ENCODE measurements at places on chromosomes 4 and X.

- DNase-seq, result no peak
Observed at GRCh38 chrX:126165721-126166461, at the start of gene DCAF12L2. DCAF12L2 (minus strand) TSS chrX:126166289; CDS start chrX:126165924, 365 bp downstream.

DNA sequence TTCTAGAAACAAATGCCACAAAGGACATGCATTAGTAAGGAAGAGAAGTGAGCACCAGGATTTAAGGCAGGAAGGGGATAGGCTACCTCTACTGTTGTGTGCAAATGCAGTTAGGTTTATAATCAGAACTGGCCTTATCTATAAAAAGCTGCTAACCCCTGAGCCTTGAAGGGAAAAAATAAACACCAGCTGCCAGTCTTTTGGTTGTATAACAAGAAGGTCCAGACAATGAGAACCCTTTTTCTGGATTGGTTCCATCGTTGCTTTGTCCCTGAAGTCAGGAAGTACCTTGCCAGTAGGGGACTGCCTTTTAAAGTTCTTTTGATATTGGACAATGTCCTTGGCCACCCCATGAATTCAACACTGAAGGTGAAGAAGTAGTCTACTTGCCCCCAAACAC lies 126.7 kb upstream of the OTUD4 start:
- no peak for DNase-seq

GRCh38 chr4:1826531-1827350 lies 29.2 kb downstream of the LETM1 start:
- DNase-seq, result no peak

DNA sequence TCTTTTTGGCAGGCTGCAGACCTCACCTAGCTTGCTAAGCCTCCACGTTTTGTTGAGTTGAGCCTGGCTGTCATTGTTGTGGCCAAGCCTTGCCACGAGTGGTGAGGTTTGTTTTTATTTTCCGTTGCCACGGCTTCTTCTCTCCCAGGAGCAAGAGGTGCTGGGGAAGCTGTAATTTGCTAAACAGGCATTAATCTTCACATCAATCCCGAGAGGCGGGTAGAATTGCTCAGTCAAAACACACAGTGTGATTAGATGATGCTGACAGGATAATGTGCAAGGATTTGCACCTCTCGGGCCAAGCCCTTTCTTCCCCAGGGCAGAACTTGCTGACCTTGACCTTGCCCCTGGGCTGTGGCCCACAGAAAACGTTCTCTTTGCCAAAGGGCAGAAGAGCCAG lies 72.2 kb upstream of the ATP6AP2 start:
- no peak for DNase-seq

- no peak for DNase-seq
Observed at GRCh38 chr4:2243681-2244380, 1.9 kb upstream of the HAUS3 start.

DNA sequence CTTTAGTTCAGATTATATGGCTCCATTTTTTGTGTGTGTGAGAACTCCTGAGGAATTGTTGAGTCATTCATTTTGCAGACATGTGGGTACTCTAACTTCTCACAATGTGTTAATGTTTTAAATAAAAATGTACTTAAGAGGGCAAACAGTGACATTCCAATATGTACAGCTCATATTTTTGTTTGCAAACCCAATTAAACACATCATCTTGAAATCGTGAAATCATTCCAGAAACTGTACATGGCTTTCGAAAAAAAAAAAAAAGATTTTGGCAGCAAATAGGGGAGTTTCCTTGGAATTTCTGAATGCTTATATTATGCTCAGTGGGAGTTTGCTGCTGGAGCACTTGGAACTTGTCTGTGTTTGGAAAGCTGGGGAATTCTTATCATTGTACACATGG lies 85.0 kb downstream of the HPGD start:
- peak; percentile 72 for DNase-seq

GRCh38 chr4:101019313-101019712 lies 328.0 kb downstream of the PPP3CA start:
- DNase-seq, result no peak

DNA sequence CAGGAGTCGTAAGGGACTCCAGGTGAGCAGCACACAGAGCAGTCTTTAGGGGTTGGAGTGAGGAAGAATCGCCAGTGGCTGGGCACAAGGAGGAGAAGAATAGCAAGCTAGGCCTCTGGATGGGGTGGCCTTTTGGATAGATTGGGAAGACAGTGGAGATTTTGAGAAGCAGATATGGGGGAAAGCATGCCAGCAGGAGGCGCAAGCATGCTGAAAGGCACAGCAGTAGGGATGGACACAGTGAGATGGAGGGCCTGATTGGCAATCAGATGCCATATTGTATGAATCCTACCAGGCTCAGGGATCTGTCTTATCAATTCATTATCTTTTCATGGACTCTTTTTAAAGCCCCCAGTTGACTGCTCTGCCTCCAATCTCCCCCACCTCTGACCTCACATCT lies 60.4 kb upstream of the MAGEA4 start:
- no peak for DNase-seq

- DNase-seq, result no peak
Observed at GRCh38 chr4:56374956-56375355, 12.3 kb downstream of the AASDH start.

DNA sequence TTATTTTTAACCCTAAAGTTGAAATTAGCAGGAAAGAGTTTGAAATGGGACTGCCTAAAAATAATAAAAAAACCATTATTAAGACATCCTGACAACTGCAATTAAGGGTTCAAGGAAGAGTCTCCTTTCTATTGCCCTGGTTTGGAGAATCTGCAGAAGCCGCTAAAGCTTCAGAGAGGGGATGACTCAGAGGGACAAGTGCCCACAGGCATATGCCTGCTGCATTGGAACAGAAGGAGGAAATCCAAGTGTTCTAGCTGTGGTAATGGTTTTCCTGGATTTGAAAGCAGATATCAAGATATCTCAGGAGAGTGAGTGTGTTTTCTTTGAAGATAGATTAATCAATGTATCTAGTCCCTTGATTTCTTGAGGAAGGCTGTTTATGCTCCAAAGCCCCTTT lies 235.1 kb upstream of the TAPT1 start:
- no peak for DNase-seq

DNA sequence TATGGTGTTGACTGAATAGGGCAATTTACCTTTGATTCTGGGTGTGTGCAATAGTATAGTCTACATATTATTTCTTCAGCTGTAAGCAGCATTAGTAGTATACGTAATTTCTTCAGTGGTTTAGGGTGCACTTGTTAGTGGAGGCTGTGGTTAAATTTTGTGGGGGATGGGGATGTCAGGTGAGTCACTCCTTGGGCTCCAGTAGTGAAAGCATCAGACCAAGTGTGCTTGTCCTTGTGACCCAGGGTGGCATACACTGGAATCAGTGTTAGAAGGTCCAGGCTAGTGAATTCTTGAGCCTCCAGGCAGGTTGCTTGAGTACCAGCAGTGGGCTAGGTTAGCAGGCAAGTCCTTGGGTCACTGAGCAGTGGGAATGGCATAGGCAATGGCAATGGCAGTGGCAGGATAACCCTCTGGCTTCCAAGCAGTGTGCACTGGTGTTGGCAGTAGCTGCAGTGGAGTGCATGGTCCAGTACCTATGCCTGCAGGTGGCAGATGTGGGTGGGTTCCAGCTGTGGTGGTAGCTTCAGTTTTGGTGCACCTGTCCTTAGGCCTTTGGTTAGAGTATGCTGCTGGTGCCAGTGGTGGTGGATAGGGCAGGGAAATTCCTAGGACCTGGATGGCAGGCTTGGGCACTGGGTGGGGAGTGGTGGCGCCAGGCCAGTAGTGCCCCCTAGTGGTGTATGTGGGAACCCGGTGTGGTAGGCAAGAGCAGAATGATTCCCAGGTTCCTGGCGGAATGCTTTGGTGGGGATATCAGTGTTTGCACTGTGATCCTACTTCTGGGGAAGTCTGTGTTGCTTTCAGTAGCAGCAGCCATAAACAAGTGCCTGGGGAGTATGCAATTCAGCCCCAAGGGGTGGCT lies 531.0 kb downstream of the SMARCA1 start:
- no peak for DNase-seq

GRCh38 chrX:135112743-135113142 lies 7.6 kb downstream of the ETDB start:
- DNase-seq, result no peak

- DNase-seq, result no peak
Observed at GRCh38 chr4:2246384-2247127, 4.6 kb upstream of the HAUS3 start.

- DNase-seq, result peak; percentile 25
Observed at GRCh38 chrX:40651620-40652223, 4.4 kb upstream of the CXorf38 start.

DNA sequence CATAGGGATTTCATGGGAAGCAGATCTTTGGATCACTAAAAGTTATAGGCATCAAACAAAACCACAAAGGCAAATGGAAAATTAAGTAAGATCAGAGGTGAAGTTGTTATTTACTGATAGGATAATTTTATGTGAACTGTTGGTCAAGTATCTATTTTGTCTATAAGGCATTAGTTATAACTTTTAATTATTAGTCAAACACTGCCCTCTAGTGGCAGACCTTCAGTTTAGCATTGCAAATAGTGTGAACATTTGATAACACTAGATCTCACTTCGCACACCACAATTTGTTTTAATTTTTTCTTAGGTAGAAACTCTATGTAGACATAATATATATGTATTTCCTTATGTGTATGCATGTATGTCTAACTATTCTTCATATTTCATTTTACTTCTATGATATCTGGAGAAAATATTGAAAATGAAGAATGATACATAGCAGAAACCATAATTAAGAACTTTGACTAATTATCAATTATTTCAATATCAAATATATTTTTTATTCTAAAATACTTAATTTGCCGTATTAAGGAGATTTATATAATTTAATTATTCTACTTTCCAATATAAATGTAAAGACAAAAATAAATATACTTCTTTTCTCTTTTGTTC lies 214.5 kb upstream of the TACR3 start:
- peak; percentile 3 for DNase-seq

DNA sequence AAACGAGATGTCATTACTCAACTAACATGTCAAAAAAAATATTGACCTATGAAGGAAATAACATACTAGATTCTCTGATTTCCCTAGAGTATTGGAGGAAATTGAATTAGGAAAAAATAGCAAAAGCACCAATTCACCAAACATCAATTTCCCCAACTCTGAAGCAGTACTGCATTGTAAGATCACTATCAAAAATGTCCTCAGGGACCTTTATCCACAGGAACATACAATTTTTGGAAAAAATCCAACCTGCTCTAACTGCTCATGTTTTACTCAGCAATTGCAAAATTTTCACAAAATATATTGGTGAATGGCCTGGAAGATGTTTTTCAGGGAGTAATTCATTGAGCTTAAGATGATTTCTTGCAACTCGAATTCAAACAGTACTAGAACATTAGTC lies 239.0 kb upstream of the GIMD1 start:
- DNase-seq, result no peak

DNA sequence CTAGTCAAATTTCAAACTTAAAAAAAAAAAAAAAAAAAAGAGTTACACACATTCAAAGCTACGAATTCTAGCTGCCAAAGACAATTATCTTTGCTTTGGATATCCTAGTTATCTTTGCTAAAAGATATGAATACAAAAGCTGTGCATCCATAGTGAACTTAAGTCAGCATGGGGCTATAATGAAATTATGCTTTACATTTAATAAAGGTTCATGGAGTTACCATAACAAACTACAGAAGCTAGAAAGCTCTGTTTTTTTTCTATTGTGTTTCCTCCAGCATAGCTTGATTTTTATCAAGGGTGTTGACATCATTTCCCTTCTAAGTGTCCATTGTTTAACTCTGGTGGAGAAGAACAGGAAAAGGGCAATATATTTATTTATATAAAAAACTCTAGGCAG lies 234.1 kb downstream of the ANKRD50 start:
- DNase-seq, result no peak

- DNase-seq, result no peak
Observed at GRCh38 chr4:7270121-7270520, 77.8 kb downstream of the SORCS2 start.

DNA sequence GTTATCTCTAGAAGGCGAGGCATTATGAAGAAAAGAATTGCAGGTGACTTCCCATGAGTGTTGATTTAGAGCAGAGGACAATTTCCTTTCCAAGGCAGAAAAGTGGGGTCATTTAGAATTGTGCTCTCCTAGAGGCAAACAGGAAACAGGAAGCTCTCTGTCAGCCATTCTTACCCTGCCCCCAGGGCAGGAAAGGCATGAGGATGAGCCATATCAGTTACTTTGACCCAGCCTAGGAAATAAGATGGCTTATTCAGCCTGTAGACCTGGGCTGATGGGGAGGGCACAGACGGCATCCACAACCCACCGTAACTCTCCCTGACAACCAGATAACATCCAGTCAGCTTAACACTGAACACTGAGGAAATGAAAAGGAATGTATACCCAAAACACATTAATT lies 88.8 kb upstream of the KDR start:
- DNase-seq, result no peak

GRCh38 chrX:18294893-18295292 lies 59.6 kb downstream of the SCML2 start:
- DNase-seq, result no peak

DNA sequence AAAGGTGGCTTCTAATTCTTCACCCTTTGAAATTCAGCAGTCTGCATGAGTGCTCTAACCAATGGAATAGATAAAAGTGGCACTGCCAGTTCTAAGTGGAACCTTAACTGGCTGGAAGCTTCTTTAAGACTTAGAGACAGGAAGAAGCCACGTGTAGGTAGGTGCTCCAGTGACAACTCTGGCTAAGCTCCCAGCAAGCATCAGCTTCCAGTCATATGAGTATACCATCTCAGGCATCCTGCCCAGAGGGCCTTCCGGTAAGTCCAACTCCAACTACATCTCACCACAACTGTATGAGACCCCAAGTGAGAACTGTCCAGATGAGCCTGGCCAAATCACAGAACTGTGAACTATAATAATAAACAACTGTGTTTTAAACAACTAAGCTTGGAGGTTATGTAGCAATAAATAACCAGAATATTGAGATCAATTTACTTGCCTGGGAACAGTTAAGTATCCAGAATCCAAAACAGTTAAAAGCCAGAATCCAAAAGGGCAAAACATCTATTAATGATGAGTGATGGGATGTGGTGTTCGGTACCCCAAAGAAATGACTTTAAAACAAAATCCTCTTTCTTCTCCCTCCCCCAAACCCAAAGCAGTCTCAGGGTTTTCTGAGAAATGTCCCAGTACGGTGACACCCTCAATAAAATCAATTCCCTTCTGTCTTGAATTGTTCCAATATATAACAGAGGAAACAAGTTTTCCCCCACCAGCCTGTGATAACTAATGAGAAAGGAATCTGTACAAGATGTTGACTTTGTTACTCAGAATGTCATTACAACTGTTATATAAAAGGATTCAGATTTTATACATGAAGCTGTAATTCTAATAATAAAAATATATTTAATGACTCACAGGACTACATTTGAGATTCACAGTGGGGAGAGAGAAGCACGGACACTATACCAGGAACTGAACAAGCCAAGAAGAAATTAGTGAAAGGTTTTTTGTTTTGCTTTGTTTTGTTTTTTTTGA lies 4.2 kb downstream of the TSPAN5 start:
- peak; percentile 86 for DNase-seq

GRCh38 chr4:30536231-30536630 lies 183.9 kb upstream of the PCDH7 start:
- no peak for DNase-seq
